ENCODE measurements at places on chromosomes 2 and 18.

GRCh38 chr2:74186038-74186437 is 7.4 kb upstream of the MOB1A start:
- DNase-seq: no peak

DNA sequence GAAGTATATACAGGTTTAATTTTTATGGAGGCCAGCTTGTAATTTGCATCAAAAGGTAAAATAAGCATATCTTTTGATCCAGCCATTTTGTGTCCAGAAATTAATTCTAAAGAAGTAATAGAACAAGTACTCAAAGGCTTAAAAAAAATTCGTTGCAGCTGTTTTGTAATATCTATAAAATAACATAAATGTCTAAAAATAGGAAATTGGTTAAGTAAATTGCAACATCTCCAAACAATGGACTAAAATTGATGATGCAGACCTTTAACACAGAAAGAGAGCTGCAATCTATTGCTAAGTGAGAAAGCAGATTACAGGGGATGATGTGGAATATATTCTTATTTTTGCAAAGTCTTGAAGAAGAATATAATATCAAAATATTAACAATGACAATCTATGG is 19.4 kb downstream of the AAK1 start:
- DNase-seq: no peak

DNA sequence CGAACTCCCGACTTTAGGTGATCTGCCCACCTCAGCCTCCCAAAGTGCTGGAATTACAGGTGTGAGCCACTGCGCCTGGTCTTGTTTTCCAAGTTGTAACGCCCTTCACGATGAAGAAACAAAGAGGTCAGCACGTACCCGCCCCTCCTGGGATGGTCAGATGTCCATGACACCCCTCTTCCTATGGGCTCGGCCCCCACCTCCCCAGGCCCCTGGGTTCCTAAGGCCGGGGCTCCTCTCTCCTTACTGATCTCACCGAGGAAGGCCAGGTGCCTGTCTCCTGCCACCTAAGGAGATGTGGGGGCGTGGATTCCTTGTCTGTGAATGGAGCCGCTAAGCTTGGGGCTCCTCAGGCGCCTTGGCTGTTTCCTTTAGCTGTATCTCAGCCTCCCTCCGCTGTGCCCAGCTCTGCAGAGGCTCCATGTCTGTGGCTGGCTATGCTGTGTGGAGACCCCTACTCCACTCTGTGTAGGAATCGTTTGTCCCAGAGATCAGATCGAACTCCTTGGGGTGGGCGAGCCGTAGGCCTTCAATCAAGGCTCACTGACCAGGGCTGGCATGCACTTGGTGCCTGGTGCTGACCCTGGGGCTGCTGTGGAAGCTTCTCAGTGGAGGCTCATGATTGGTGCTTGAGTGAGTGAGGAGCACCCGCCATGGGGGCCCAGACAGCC is 8.8 kb downstream of the COLEC11 start:
- DNase-seq: no peak

- DNase-seq: no peak
Measured at GRCh38 chr2:105943977-105944376, 199.3 kb downstream of the NCK2 start.

DNA sequence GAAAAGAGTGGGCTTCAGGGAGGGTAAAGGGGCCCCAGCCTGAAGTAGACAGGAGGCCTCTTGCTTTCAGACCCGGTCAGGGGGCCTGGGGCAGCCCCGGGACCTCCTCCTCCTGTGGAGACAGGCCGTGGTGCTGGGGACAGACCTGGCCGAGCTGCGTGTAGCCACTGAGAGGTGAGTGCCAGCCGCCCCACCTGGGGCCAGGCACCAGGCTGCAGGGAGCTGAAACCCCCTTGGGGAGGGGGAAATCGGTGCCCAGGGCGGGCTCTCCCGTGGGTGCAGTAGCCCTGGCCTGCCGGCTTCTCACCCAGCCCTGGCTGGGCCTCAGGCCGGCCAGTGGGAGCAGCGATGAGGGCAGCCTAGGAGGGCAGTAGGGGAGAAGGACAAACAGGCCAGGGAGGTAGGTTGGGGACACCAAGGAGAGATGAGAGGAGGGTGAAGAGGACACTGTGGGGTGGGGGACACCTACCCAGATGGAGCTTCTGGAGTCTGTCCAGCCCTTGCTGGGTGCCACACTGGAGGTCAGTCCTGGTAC is 24.0 kb downstream of the CROCC2 start:
- no peak for DNase-seq

- no peak for DNase-seq
Measured at GRCh38 chr2:240302933-240303595, 132.4 kb upstream of the GPC1 start.

DNA sequence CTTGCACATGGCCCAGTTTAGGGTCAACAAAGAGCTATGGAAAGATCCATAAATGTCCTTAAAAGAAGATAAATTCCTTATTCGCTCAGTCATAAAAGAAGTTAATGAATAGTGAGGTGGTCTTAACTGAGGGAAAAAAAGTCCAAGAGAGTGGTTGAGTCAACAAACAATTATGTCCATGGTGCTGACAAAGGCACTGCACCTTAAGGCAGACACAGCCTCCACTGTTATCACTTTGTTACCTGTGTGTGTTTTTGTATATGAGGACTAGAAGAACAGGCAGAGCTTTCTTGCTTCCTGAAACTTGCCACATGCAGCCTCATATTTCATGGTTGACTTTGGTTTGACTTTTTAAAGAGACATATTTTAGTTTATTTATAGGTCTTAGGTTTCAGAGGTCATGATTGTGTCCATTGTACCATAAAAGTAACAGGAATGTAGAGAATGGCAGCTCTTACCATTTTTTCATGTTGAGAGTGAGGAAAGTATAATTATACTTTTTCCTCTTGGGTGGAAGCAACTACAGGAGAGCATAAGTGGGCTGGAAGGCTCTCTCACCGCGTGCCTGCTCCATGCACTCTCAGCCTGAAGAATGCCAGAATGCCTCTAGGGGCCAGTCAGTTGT is 93.6 kb downstream of the XRCC5 start:
- DNase-seq: peak; percentile 34

DNA sequence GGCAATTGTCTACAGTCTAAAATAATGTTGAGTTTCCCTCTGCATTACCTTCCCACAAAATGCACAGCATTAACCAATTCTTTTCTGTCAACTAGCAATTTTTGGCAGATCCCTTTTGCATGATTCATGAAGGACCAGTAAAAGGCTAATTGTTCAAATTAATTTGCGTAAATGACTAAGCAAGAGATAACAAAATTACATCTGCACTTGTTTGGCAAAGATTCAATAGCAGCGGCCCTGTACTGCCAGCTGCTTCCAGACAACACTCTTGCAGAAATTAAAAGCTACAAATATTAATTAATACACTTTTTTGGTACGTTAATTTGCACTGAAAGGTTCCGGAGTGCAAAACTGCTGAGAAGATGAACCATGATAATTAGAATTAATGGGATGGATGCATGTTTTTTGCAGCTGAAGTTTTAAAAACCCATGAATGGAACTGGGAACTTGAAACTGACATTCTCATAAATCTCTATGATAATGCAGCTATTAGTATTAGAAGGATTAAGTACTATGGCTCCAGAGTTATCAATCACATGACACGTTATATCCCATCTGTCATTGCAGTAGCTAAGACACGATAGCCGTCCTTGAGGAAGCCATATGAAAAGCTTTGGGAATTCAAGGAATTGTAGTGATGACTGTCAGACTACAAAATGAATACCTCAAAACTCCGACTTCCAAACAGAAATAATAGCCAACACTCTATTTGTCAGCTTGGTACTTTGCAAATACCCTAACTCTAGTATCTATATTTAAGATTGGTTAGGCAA is 1268.3 kb upstream of the ACVR2A start:
- no peak for DNase-seq

GRCh38 chr2:7020059-7020458 is 102.8 kb downstream of the RNF144A start:
- no peak for DNase-seq

- DNase-seq: no peak
Measured at GRCh38 chr2:107285621-107286299, 399.8 kb upstream of the ST6GAL2 start.

DNA sequence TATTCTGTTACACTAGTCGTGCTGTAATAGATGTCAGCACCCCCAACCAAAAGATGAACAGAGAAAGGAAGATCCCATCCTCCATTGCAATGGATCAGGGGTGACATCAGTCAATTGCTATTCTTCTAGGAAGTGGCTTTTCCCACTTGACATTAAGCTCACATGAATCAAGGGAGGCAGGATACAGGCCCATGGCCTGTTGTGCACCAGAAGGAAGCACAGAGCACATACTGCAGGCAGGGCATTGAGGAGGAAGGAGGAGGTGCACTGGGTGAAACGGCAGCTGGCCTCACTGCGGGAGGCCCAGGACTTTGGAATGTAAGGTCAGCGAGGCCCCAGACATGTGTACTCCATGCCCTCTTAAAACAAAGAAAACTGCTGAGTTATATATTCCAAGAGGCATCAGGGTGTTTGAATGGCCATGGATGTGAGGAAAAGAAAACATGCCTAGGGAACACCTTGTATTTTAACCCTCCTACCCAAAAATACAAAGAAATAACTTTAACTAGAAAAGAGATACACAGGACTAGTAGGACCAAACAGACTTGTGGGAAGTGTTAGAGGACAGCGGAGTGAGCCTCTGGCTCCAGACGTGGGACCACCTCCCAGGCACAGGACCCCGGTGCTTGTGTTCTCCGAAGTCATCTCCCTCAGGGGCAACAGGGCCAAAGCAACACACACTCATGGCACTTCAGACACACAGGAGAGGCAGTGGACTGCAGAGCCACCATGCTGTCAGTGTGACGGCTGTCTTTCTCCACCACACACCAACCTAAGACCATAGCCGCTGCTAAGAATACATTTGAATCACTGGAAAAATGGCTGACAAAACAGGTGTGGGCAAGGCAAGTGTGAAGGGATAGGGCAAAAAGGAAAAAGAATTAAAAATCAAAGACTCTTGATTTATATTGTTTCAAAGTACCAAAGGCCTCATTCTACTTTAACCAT is 51.4 kb upstream of the RIOK3 start:
- DNase-seq: peak; percentile 88

- DNase-seq: no peak
Measured at GRCh38 chr2:12567411-12567810, 149.3 kb upstream of the TRIB2 start.

DNA sequence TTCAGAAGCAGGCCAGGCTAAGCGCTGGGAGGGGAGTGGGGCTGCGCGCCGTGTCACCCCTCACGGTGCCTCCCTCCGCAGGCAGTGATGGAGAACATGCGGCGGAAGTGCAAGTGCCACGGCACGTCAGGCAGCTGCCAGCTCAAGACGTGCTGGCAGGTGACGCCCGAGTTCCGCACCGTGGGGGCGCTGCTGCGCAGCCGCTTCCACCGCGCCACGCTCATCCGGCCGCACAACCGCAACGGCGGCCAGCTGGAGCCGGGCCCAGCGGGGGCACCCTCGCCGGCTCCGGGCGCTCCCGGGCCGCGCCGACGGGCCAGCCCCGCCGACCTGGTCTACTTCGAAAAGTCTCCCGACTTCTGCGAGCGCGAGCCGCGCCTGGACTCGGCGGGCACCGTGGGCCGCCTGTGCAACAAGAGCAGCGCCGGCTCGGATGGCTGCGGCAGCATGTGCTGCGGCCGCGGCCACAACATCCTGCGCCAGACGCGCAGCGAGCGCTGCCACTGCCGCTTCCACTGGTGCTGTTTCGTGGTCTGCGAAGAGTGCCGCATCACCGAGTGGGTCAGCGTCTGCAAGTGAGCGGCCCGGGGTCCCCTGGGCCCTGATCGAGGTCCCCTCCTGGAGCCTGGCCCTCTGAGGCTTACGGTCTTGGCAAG is 12.2 kb downstream of the WNT10A start:
- DNase-seq: peak; percentile 37
